Non-pigmented ciliary epithelial cell (primary cell): ENCODE measurements at places on chromosomes 4 and X.

DNA sequence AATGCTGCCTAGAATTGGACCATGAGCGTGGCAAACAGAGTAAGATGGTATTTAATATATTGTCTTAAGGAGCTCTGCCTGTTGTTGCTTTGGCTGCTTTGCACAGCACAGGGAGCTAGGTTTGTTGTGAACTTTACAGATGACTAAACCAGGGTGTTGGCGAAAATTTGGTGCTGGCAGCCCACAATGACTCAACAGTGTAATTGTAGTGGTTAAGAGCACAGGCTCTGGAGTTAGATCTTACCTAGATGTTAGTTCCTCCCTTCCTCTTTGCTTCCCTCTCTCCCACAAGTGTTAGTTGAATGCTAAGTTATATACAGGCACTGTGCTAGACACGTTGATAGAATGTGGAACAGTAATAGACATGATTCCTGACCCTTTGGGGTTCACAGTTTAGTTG is 128.9 kb upstream of the TRPC5 start:
- no peak for DNase-seq

DNA sequence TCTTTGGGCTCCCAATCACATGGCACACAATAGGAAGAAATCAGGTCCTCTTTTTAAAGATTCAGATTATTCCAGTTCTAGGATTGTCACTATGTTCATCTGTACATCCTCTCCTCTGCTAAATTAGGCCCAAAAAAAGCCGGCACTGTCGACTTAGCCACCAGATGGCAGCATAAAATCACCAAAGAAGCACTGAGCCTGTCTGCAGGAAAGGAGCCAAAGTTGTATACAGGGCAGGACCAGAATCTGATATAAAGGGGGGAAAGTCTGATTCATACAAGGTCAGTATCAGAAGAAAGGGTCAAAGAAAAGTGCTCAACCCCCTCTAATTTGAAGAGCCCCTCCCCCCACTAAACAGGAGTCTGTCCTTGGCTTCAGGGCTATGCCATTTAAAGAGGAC is 292.5 kb downstream of the CHIC1 start:
- no peak for DNase-seq

DNA sequence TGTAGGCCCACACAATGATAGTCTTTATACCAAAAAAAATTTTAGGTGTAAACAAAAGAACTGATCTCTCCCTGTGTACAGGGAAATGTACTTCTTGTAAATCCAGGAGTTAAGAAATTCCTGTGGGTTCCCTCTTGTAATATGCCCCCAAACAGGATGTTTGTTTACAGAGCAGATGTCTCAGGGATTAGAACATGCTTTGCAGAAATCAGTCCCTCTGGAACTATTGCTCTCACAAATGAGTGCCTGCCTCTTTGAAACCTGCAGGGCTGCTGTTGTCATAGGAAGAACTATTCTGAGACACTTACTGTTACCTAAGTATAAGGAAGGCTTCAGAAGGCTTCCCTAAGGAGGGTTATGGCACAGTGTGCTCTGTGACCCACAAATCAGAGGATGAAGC is 35.6 kb downstream of the PAK3 start:
- DNase-seq = peak; percentile 22

GRCh38 chrX:107384397-107385105 is 64.9 kb upstream of the FRMPD3 start:
- no peak for DNase-seq

DNA sequence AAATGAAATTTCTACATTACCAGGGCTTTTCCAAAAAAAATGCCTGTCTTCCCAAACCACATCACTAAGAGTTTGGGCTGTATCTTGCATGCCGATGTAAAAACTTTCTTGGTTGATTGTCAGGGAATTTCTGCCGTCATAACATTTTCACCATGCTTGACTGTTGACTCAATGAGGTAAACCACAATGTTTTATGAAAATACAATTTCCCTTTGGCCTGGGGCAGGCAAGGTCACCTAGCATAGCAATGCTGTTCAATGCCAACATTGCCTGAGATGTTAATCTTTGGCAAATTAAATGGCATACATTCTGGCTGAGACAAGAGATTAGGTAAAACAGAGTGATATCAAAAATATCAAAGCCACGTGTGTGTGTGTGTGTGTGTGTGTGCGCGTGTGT is 137.1 kb upstream of the TBL1X start:
- DNase-seq = no peak

- no peak for DNase-seq
Measured at GRCh38 chrX:34578237-34578636, 78.8 kb downstream of the TMEM47 start.

GRCh38 chrX:75038925-75039324 is 113.7 kb upstream of the NEXMIF start:
- no peak for DNase-seq

- DNase-seq = no peak
Measured at GRCh38 chr4:27000820-27001219, 140.2 kb downstream of the STIM2 start.

DNA sequence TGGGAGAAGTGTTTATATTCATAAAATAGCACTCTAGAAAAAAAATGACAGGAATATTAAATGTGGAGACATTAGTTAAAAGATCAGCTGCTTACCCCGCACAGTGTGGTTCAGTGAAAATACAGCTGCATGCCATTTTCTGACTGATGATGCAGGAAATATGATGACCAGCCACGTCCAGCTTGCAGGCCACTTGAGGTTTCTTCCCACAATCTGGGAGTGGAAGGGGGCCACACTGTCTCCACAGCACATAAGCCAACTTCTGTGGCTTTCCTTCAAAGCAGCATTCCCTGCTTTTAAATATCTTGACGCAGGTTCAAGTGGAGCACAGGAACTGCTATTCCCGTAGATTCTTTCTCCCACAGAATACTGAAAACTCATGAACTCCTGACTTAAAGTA is 173.4 kb upstream of the GALNT7 start:
- no peak for DNase-seq

DNA sequence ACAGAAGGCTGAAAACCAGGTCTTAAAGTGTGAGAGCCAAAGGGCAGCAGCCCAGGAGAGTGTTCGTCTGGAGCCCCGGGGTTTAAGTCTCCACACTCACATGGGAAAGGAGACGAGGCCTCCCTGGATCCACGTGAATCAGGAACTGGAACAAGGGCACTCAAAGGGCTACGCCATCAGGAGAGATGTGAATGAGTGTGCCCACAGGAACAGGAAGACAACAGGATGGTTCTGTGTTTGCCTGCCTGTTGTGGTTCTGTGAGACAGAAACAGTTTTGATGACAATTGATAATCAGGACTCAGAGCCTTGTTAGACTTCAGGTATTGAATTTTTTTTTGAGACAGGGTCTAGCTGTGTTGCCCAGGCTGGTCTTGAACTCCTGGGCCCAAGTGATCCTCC is 4.9 kb upstream of the CTBP1 start:
- no peak for DNase-seq

- DNase-seq = peak; percentile 15
Measured at GRCh38 chrX:47030339-47030738, 47.9 kb upstream of the RGN start.

GRCh38 chrX:107716816-107717700 is 58.5 kb downstream of the TSC22D3 start:
- no peak for DNase-seq

DNA sequence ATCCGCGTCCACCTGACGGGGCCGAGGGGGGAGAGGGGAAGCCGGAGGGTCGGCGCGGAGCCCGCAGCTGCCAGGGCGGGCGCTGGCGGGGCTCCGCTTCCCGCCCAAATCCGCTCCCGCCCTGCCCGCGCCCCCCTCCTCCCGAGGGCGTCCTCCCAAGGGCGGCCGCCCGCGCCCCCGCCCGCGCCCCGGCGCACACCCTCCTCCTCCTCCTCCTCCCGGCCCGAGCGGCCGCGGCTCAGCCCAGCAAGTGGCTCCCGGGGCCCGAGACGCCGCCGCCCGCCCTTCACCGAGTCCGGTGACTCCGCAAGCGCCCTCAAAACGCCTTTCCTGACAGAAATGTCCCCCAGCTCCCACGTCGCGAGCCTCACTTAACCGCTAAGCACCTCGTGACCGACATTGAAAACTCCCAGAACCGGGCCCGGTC is 487 bp downstream of the HMGB2 start:
- no peak for DNase-seq

DNA sequence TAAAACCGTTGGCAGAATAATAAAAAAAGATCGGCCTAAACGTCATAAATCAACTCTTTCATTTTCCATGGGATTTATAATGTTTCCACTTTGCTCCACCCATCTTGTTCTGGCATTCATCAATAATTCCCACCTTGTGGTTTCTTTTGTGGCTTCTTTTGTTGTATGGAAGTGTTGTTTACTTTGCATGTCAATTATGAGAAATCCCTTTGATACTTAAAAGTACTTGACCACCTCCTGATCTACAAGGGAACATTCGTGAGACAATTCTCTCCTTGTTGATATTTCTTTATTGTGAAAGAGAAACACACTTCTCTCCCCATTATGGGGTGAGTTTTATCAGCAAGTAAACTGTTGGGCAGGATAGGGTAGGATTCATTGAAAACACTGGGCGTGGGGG is 2.8 kb downstream of the AMELX start:
- no peak for DNase-seq

- no peak for DNase-seq
Measured at GRCh38 chr4:31156221-31156620, 436.1 kb downstream of the PCDH7 start.

GRCh38 chr4:145177511-145177905 is 2.9 kb downstream of the OTUD4 start:
- DNase-seq = no peak

DNA sequence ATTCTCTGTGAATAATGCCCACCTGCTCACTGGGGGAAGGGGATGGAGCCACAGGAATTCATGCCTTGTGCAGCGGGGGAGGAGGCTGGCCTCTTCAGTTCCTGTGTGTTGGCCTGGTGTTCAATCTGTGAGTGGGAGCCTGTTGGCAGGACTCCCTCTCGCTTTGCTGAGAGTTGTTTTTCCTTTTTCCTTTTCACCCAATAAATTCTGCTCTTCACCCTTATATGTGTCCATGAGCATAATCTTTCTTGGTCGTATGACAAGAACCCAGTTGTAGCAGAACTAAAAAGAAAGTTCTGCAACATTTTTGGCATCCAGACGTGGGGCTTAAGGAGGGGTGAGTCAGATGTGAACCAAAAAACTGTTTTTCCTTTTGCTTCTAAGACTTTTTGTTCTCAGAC is 235.2 kb upstream of the HDX start:
- no peak for DNase-seq

GRCh38 chrX:1506916-1507315 is 30.1 kb downstream of the P2RY8 start:
- no peak for DNase-seq

DNA sequence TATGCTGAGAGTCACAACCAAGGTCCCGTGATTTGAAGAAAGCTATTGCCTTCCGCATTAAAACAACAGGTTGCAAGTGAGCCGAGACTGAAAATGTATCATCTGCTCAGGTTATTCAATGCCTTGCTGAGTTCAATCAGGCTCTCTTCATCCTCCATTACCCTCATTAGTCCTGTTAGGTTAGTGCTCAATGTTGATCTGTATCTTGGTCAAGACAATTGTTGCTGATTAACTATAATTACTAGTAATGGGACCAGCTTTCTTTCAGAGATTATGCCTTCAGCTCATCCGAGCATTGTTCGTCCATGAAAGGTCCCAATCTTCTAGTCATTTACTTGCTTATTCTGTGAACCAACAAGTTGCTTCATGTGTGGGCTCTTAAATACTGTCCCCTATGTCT is 534.6 kb upstream of the FAM241A start:
- DNase-seq = no peak

GRCh38 chr4:1207157-1207470 is 34.7 kb upstream of the SPON2 start:
- no peak for DNase-seq

GRCh38 chrX:151458824-151459223 is 61.8 kb downstream of the VMA21 start:
- peak; percentile 42 for DNase-seq

DNA sequence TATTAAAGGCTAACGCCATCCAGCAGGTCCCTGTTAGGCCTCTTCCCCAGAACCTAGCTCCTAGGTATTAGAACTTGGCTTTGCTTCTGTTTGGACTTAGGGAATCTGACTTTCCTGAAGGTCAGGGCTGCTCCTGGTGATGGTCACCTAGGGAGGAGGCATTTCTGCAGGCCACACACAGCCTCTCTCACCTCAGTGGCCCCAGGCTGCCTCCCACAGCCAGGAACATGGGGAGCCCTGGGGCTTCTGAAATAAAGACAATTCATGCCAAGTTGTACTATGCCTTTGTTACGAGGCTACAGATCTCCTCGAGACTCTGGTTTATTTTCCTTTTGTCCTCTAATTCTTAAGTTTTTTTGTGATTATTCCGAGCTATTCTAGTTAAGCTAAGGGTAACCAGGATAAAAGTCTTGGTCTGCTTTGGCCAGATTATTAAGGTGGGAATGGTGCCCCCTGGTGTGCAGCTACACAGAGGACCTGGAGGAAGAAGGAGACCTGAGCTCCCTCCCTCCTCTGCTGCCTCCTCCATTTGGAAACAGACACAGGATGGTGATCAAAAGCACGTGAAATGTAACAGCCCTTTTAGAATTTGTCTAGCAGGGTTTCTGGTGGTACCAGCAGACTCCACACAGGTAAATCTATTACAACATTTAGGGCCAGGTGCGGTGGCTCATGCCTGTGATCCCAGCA is 131.0 kb downstream of the DCLK2 start:
- peak; percentile 24 for DNase-seq
